ENCODE measurements at places on chromosomes 7 and 10.

- ATAC-seq: peak; percentile 30
Observed at GRCh38 chr10:50613726-50614443, 9.9 kb downstream of the SGMS1 start.

DNA sequence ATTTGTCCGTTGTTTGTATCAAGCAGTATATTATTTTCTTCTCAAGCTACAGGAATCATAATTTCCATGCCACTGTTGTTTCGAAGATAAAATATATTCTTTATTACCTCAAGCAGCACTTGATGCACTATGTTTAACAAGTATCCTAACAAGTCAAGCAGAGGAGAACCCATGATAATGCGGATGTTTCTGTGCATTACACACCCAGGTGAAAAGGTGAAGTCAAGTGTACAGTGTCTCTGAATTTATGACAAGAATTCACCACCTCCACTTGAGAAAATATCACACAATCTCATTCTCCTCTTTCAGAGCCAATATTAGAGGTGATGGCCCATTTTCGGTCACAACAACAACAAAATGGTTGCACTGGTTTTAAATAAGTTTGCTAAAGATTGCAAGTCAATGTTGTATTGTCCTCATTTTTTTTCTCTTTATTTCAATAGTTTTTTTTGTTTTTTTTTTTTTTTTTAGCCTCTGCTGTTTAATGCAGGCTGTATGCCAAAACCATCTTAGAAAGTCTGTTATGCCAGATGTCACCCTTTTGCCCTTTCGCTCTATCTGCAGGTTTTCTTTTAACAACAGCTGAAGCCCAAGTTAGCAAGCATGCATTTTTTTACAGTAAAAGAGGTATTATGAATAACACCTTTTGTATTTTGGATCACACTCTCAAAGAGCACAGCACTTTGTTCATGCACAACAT is 568.7 kb upstream of the LRRN3 start:
- ATAC-seq: no peak

DNA sequence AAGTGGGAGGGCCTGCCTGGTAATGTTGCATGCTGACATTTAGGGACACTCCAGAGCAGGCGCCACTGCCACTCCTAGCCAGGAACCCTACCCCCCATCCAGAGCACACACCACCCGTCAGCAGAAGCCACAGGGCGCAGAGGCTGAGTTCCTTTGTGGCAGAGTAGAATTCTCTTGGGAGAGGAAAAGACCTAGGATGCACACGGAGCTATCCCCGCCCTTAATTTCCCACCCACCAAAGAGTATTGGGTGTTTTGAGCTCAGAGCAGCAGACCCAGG is 702 bp upstream of the INSYN2A start:
- ATAC-seq: no peak

- ATAC-seq: peak; percentile 80
Observed at GRCh38 chr7:64045301-64046040, at the start of gene ZNF727. ZNF727 (plus strand) TSS chr7:64045434; CDS start chr7:64045622, 188 bp downstream.

- no peak for ATAC-seq
Observed at GRCh38 chr10:34229917-34230316, 585.2 kb downstream of the PARD3 start.

GRCh38 chr7:75645570-75645969 is 93.2 kb downstream of the HIP1 start:
- ATAC-seq: no peak
